ENCODE measurements at places on chromosomes 12 and 14.

- no peak for DNase-seq
These were observed 46.3 kb upstream of the CATSPERB start for GRCh38 chr14:91778217-91778616.

GRCh38 chr14:67280506-67280905 lies 39.3 kb downstream of the PALS1 start:
- no peak for DNase-seq

DNA sequence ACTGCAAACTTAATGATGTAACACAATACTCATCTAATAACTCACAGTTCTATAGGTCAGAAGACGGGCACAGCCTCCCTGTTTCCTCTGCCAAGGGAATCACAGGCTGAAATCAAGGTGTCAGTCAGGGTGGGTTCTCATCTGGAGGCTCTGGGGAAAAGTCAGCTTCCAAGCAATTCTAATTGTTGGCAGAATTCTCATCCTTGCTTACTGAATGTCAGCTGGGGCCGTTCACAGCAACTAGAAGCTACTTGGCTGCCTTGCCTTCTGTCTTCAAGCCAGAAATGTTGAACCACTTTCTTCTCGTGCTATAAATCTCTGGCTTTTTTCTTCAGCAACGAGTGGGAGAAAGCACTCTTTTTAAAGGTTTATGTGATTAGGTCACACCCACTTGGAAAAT lies 80.1 kb upstream of the PDZRN4 start:
- DNase-seq: no peak

GRCh38 chr14:100069161-100069800 lies 4.1 kb downstream of the EVL start:
- no peak for DNase-seq

DNA sequence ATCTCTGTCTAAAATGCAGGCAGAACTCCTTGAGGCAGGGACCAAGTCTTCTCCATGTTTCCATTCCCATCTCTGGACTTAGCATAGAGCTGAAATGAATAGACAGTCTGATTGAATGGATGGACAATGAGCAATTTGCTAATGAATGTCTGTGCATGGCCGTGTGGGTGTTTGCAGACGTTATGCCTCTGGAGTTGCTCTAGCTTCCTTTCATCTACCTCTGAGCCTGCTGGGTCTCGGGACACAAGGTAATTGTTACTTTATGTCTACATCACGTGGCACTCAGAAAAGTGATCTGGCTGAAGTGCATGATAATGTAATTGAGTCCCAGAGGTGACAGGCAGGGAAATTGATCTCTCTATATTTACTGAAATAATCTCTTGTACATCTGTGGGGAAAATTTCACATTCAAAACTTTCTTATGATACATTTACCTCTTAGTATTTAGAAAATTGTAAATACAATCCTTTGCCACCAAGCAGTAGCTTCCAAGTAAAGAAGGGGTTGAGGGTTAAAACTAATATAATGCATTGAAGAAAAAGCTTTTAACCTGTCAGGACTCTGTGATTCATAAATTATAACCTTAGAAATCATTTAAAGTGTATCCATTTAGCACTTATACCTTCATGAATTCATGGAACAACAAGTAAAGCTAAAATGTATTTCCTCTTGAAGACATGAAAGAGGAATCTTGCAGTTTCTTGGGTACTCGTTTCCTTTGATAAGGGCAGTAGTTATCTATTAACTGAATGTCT lies 424.1 kb downstream of the APAF1 start:
- DNase-seq: no peak

DNA sequence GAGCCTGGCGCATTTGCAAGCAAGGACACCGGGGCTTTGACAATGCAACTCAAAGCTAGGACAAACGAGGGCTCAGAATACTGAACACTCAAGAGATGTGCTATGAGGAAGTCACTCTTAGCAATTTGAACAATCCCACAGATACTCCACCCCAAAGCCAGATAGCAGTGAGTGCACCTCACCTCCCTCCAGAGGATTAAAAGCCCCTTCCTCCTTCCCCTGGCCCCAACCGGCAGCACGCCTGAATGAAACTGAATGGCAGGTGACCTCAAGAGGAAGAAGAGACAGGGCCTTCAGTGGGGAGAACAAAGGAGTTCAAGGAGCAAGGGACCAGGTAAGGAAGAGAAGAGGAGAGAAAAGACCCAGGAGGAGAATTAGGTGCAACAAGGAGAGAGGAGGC lies 1.9 kb upstream of the KRT78 start:
- DNase-seq: no peak

GRCh38 chr12:19869413-19869812 lies 430.1 kb downstream of the AEBP2 start:
- DNase-seq: no peak

GRCh38 chr12:117680312-117680711 lies 288.5 kb downstream of the KSR2 start:
- DNase-seq: no peak

- DNase-seq: no peak
These were observed 111.2 kb downstream of the CALM1 start for GRCh38 chr14:90508036-90508435.

- DNase-seq: no peak
These were observed 737.6 kb downstream of the SLC16A7 start for GRCh38 chr12:60333461-60333860.

DNA sequence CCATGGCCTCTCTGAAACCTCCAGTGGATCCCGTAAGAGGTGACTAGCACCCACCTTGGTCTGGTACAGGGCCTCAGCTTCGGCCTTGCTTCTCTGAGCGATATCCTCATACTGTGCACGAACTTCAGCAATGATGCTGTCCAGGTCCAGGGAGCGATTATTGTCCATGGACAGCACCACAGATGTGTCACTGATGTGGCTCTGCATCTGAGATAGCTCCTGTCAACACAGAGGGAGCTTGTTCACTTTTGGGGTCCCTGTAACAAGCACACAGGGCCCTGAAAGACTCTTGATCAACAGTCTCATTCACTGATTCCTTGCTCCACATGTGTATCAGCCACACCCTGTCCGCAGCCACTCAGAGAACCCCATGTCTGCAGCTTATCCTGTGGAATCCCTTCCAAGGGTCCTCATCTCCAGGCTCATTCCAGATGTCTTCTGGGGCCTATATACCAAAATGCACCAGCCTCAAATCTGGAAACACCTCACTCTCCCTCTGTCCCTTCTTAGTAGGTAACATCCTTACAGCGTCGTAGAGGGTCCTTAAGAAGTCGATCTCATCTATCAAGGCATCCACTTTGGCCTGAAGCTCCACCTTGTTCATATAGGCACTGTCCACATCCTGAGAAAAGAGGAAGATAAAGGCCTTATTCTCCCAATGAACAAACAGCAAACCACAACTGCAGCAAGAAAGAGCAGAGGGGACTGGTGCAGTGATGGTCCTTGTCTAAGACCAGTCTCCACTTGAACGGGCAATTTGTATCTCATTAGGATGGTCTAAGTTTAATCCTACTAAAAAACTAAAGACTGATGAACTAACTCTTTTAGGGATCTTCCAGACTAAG lies 3.5 kb downstream of the KRT3 start:
- DNase-seq: no peak

DNA sequence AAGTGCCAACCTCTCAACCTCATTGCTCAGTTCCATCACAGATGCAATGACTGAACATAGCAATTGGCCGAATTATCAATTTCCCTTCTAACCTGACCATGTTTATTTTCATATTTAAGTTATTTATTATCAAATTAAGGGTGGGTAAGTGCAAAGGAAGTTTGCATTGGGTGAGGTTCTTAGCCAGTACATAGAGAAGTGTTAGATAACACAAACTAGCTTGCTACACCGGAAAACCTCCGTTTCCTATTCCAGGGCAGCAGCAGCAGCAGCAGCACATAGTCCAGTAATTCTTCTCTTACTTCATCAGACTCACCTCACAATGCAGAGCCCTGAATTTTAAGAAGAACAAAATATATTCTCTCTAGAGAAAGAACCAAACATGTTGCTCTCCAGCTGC lies 200.5 kb upstream of the OR4E1 start:
- DNase-seq: no peak

DNA sequence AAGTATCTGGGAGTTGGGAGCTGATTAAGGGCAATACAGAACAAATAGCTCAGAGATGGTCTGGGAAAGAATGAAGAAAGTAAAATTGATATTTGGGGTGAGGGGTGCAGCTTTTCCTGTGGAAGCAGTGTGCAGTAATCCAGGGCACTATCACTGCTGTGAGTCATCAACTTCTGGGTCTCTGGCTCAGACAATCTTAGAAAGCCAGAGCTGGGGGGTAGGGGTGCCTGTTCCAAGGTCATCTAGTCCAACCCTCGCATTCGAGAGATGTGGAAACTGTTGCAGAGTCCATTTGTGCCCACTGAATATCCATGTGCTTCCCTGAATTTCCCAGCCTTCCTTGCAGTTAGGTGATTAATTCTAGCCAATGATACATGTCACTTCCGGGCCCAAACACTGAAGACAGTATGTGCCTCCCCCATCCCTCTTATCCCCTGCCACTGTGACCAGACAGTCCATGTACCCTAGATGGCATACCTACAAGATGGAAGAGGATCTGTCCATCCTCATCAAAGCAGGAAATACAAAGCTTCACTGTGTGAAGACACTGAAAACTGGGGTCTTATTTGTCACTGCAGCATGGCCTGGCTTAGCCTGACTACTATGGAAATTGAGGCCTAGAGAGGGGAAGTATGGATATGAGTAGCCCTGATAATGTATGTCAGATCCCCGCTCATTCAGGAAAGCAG lies 51.9 kb downstream of the ZFP36L1 start:
- DNase-seq: no peak

GRCh38 chr14:47772652-47773051 lies 97.2 kb upstream of the MDGA2 start:
- no peak for DNase-seq

GRCh38 chr14:32809255-32809654 lies 129.4 kb upstream of the NPAS3 start:
- no peak for DNase-seq

DNA sequence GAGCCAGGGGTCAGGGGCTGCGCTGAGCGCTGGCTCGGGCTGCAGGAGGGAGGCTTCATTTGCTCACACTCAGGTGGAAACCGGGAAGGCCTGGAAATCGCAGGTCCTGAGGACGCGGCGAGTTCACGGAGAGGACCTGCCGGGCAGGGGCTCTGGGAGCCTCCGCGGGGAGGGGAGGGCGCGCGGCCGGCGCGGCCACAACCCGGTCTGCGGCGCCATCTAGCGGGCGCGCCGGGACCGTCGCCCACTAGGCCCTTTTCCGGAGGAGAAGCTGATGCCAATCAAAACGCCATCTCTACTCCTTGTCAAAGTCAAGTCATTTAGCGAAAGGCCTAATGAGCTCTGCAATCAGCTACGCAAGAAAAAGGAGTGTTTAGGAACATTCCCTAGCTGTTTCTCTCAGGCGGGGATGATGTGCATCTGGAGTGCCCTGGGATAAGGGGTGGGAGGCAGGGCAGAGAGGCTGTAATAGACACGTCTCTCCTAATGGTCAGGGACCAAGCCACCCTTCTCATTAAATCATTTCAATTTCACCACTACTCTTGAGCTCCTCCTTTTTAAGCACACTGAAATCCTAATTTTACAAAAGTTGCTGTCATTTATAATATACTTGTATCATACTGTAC lies 885.8 kb upstream of the TMEM132C start:
- peak; percentile 76 for DNase-seq

GRCh38 chr12:62766496-62766895 lies 168.5 kb downstream of the PPM1H start:
- no peak for DNase-seq

GRCh38 chr14:22847661-22848341 lies 11.4 kb downstream of the MMP14 start:
- DNase-seq: peak; percentile 50

DNA sequence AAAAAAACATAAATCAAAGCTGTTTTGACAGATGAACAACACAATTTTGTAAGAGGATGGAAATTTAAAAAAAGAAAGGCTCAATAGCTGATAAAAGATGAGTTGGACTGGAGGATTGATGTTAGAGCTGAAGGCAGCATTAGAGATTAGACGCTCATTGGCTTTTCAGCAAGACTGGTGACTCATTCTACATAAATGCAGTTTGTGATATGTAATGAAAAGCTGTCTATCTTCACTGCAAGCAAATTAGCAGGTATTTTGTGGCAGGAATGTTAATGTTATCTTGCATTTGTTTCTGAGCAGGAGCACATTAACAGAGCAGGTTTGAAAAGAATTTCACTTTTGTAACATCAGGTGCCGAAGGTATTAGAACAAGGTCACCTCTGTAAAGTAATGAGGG lies 442.7 kb upstream of the NOVA1 start:
- DNase-seq: no peak

GRCh38 chr12:41967668-41968500 lies 176.8 kb downstream of the GXYLT1 start:
- no peak for DNase-seq

GRCh38 chr12:106106061-106106566 lies 32.6 kb downstream of the NUAK1 start:
- no peak for DNase-seq

DNA sequence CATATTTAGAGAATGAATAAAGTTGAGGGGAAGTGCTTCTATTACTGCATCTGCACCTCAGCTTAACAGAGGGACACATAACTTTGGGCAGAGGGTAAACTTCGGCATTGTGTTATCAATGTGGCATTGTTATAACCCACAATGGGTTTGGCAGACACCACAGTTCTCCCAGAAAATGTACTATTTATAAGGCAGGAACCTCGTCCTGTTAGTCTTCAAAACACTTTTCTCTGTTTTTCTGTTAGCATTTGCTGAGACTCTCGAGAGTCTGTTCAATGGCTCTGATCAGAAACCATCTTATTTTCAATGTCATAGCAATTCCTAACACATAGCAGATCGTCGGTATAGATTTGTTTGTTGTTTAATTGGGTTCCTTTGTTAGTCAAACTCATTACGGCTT lies 13.9 kb downstream of the PPP1R36 start:
- DNase-seq: no peak

DNA sequence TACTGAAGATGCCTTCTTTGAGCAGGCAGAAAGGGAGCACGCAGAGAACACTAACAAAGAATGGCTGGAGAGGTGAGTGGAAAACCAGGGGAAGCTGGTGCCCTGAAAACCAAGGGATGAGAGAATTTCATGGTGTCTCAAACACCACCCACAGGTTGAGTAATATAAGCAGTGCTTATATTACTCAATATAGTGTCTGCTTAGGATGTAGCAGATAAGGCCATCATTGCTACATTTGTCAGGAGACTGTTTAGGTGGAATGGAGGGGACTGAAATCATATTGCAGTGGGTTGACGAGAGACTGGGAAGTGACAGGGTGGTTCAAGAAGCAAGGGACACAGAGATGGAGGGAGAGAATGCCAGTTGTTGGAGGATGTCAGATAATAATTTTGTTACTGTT lies 20.6 kb downstream of the PKP2 start:
- DNase-seq: no peak

GRCh38 chr12:104906695-104907094 lies 51.4 kb downstream of the SLC41A2 start:
- no peak for DNase-seq

GRCh38 chr14:92577321-92577742 lies 63.8 kb downstream of the RIN3 start:
- peak; percentile 69 for DNase-seq

All from GM13976 (cell line).